Stimulated activated CD4-positive, alpha-beta T cell treated with anti-CD3 and anti-CD28 coated beads, Interleukin-1b, Interleukin-23, amount 100 ng/mL, for 1 hour (primary cell): ENCODE measurements at places on chromosomes 3 and 15.

DNA sequence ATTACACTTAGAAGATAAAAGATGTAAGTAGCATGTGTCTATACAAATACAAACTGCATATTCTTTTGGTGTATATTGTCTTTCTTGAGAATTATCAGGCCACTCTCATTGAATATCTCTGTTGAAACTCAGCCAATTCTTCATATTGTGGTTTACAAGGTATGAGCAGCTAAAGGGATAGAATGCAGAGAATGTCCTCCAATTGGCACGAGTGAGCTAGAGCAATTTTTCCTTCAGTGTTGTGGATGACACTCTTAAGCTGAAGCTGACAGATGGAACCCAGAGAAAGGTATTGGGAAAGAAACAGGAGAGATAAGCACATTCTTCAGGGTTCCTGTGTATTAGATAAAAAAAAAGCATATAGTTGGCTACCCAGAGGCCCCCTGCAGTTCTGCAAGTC is 453.1 kb downstream of the EPHA3 start:
- no peak for DNase-seq

DNA sequence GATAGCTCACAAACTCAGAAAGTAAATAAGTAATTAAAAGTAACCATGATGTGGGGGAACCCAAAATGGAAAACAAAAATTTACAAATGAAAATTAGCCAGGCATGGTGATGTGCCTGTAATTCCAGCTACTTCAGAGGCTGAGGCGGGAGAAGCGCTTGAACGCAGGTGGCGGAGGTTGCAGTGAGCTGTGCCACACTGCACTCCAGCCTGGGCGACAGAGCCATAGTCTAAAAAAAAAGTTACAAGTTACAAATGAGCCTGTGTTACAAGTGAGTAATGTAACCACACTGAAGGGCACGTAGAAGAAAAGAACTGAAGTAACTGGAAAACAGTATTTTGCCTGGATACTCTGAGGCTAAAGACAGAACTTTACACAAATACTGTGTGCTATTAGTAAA is 11.3 kb downstream of the EXOSC7 start:
- no peak for DNase-seq

GRCh38 chr3:4614070-4614469 is 120.9 kb downstream of the ITPR1 start:
- DNase-seq = no peak

DNA sequence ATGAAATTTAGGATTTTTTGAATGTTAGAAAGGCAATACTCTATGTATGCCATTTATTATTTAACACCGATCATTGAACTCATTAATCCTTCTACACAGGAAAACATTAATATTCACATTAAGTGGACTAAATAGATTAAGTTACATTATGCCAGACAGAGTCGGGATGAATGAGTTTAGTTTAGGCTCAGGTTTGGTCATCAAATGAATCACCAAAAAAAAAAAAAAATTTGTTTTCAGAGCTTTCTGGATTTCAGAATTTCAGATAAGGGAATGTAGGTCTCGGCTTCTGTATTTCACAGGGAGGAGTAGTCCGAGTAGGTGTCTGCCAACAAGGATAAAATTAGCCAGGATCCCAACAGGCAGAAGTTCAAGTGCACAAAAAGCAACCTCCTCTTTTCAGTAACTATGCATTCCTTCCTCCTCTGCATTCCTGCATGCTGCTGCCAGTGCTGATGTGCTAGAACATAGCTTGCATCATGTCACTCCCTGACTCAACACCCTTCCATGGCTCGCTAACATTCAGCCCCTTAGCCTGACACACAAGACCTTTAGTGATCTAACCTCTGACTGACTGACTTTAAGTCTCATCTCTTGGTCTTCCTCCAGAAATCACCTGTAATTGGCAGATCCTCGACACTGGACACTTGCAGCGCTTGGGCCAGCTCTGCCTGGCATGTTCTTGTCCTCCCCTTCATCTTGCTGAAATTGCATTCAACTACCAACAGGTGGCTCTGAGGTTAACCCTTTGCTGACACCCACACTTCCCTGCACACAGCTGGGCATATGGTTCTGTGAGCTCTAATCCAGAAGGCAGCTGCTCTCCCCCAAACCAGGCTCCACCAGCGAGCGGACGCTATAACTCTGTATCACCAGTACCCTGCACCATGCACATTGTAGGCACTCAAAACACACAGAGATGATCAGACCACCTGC is 145.4 kb upstream of the PROK2 start:
- DNase-seq = no peak

DNA sequence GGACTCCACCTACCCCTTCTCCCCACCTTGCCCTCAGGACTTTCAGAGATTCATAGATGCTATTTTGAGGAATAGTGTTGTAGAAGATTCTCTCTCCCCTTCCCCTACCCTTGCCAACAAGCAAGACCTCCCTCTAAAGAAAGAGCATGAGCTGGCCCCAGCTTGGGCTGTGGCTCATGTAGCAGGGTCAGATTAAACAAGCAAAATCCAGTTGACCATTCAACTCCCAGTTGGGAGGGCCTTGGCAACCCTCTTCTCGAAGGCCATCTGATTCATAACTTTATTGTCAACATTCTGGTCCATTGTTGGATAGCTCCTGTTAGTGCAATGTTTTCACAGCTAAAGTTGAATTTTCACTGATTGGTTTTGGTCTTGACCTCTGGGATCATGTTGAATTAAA is 41.1 kb downstream of the TNFAIP8L3 start:
- no peak for DNase-seq
